ENCODE measurements at places on chromosomes 2 and 18. TPM values are rescaled to one million over a fixed set of nuclear protein-coding genes. Genes with fewer than 3 reads are reported as not detected.

CAPN14 gene
- total RNA-seq = 0.23 TPM

REG1B gene
- total RNA-seq = not detected

PROKR1 gene
- not detected for total RNA-seq

NYAP2 gene
- 0.55 TPM for total RNA-seq

INHBB gene
- 0.67 TPM for total RNA-seq

CIB4 gene
- not detected for total RNA-seq

- no peak overlapping the region for H3K27ac ChIP-seq
- peak; percentile 9 for DNase-seq
- no peaks in the 10 kb centered on the region for H3K36me3 ChIP-seq
- no peak overlapping the region for H3K4me3 ChIP-seq
Measured at GRCh38 chr2:221649051-221649775, 77.1 kb upstream of the EPHA4 start.

- H3K27me3 ChIP-seq = no peaks in the 10 kb centered on the region
- peak; percentile 99 for DNase-seq
- peaks cover 26% of the 10 kb centered on the region for H3K4me1 ChIP-seq
- peak within 1 kb of the TSS; percentile 91 for H3K4me3 ChIP-seq
Measured at GRCh38 chr18:79951545-79952455, at the start of gene SLC66A2. SLC66A2 (minus strand) TSS chr18:79951653; CDS start chr18:79950926, 727 bp downstream.

DNA sequence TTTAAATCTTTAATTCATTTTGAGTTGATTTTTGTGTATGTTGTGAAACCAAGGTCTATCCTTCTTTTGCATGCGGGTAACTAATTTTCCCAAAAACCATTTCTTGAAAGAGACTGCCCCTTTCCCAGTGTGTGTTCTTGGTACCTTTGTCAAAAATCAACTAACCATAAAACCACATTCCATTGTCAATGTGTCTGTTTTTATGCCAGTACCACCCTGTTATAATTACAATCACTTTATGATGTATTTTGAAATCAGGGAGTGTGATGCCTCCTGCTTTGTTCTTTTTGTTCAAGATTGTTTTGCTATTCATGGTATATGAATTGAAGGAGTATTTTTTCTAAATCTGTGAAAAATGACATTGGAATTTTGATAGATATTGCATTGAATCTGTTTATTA is 689.6 kb downstream of the TSN start:
- H3K4me1 ChIP-seq = no peaks in the 10 kb centered on the region
- H3K27ac ChIP-seq = no peak overlapping the region
- H3K4me3 ChIP-seq = no peak overlapping the region

- H3K4me3 ChIP-seq = no peak overlapping the region
- no peak for DNase-seq
- H3K4me1 ChIP-seq = peaks cover 4% of the 10 kb centered on the region
Measured at GRCh38 chr2:233270366-233270765, 18.9 kb downstream of the ATG16L1 start.

GRCh38 chr2:11154016-11154922 is 998 bp upstream of the SLC66A3 start:
- H3K27ac ChIP-seq = peak overlapping the region; percentile 93
- H3K36me3 ChIP-seq = no peaks in the 10 kb centered on the region
- no peak for DNase-seq
- peaks cover 10% of the 10 kb centered on the region for H3K4me1 ChIP-seq

DNA sequence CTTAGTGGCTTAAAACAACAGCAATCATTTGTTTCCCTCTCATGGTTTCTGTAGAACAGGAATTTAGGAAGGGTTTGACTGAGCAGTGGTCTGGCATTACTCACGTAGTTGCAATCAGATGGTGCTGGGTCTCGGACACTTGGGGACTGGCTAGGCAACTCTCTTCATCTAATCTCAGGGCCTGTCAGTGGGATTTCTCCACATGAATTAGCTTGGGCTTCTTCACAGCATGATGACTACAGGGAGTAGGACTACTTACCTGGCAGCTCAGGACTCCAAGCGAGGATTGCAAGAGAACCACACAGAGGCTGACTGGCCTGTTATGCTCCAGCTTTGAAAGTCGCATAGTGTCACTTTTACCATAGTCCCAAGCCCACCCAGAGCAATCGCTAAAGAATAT is 125.1 kb downstream of the TTC27 start:
- no peaks in the 10 kb centered on the region for H3K36me3 ChIP-seq
- H3K4me1 ChIP-seq = no peaks in the 10 kb centered on the region

- no peaks in the 10 kb centered on the region for H3K36me3 ChIP-seq
- no peak overlapping the region for H3K27ac ChIP-seq
- no peaks in the 10 kb centered on the region for H3K4me1 ChIP-seq
- no peaks in the 10 kb centered on the region for H3K27me3 ChIP-seq
- no peak for DNase-seq
Measured at GRCh38 chr2:189233527-189233926, 54.0 kb upstream of the COL5A2 start.

- H3K36me3 ChIP-seq = no peaks in the 10 kb centered on the region
- no peaks in the 10 kb centered on the region for H3K4me1 ChIP-seq
- no peaks in the 10 kb centered on the region for H3K27me3 ChIP-seq
- no peak overlapping the region for H3K27ac ChIP-seq
Measured at GRCh38 chr2:234130777-234131181, 80.3 kb downstream of the SPP2 start.

DNA sequence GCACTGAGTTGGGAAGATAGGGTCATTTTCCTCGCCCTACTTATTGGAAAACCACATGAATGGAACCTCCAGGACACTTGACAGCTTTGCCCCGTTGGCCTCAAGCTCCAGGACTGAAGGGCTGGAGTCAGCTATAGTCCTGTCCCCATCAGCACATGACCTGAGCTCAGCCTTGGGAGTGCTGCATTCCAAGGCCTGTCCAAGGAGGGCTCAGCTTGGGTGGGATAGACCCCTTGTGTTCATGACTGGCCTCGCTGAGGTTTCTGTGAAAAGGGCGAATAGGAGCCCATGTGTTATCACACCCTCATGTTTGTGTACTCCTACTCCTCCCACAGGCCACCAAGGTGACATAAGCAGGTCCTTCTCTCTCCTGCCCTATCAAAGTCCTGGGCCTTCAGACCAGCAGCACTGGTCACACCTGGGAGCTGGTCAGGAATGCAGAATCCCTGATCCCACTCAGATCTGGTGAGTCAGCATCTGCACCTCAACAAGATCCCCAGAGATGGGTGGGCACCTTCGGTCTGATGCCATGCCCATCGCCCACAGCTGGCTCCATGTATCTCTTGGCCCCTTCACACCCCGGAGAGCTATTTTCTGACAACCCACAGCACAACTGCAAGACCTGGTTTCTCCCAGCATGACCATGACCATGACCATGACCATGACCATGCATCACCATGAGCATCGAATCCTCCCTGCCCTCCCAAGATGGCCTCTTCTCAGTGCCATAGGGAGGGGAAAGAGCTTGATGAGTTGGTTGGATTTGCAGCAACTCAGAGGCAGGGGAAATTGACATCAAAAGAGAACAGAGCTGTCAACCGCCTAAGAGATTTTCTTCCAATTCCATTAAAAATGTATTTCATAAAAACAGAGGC is 83.0 kb upstream of the RAB6C start:
- no peak overlapping the region for H3K27ac ChIP-seq
- H3K4me3 ChIP-seq = no peak overlapping the region
- H3K27me3 ChIP-seq = peaks cover 22% of the 10 kb centered on the region
- H3K4me1 ChIP-seq = no peaks in the 10 kb centered on the region

Measured in left lung (tissue), 14 donors.